DMS 273 treated with DMSO at 0.1 percent for 48 hours (cell line): ENCODE measurements at places on chromosomes 11 and 22.

- peak; percentile 78 for DNase-seq
Measured at GRCh38 chr11:95652002-95652472, 137.5 kb downstream of the FAM76B start.

DNA sequence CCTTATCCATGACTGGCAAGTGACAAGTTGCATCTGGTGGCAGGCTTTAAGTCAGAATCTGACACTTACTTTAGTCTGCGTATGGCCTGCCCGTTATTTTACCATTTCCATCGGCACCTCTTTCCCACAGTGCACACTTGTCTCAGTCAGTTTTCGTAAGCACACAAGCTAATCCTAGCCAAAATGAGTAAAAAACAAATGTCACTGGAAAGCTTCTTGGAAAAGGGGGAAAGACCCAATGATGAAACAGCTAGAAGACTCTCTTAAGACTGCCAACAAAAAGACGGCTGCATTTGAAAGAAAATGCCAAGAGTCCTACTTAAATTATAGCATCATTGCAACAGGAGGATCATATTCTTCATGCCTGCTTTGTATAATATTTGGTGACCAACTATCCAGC lies 457.9 kb upstream of the ISX start:
- DNase-seq, result no peak

- DNase-seq, result no peak
Measured at GRCh38 chr11:67381244-67381972, 8.0 kb upstream of the CLCF1 start.

GRCh38 chr22:39917776-39918495 lies 17.1 kb downstream of the GRAP2 start:
- DNase-seq, result no peak

GRCh38 chr22:36700711-36701670 lies 2.6 kb downstream of the CACNG2 start:
- no peak for DNase-seq

DNA sequence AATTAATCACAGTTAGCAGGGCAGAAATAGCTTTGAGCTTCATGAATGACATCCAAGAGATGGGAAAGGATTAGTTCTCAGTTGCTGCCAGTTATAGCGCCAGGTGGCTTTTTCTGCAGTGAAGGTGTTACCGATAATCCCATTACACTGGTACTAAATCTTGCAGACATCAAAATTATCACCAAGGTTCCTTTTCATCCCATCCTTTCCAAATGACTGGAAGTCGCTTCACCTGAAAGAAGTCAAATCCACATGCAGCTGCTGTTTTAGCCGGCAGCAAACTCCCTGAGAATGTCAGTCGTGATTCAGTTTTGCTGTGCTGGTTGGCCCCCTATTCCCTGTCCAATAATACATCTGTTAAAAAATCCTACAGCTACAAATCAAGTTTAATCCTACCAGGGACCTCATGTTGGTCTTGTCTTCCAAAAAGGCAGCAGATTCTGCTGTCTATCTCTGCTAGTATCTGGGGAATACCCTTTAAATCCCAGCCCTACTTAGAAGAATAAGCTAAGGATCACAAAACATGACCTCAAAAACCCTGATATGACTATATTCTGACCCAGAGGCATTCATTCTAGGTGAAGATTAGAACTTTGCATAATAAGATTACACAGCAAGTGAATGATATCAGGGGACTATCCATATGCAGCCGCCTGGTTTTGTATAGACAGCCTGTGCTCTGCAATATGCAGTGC lies 31.7 kb downstream of the IMMP1L start:
- DNase-seq, result no peak

DNA sequence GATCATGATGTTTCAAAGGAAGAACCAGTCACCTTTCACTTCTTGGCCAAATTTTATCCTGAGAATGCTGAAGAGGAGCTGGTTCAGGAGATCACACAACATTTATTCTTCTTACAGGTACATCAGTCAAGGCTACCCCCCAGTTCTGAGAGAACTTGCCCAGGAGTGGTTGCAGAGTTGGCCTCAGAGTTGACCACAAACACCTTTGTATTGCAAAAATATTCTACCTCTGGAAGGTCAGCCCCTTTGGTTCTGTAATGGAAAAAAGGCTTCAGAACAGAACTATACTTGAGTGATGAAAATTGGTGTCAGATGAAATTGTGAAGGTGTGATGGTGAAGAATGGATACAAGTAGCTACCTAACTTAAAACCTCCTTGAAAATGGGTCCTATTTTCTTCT lies 35.7 kb downstream of the NF2 start:
- no peak for DNase-seq

DNA sequence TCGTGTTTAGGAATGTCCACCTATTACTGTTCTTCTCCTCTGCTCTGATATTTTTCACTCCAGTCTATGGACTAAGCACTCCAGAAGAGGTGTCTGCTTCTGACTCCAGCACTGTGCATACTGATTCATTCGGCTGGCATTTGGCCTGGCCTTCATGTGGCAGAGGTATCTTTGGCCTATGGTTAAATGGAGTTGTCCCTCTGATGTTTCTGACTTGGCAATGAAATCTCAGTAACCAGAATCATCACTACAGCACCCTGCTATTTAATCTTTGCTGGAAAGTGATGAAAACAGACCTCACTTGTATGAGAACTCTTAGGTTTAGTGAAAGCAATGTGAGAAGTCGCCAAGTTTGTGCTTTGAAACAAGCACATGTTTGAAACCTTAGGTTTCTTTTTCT lies 155.2 kb downstream of the MAML2 start:
- DNase-seq, result no peak

GRCh38 chr11:93512073-93512475 lies 31.1 kb downstream of the SMCO4 start:
- no peak for DNase-seq

DNA sequence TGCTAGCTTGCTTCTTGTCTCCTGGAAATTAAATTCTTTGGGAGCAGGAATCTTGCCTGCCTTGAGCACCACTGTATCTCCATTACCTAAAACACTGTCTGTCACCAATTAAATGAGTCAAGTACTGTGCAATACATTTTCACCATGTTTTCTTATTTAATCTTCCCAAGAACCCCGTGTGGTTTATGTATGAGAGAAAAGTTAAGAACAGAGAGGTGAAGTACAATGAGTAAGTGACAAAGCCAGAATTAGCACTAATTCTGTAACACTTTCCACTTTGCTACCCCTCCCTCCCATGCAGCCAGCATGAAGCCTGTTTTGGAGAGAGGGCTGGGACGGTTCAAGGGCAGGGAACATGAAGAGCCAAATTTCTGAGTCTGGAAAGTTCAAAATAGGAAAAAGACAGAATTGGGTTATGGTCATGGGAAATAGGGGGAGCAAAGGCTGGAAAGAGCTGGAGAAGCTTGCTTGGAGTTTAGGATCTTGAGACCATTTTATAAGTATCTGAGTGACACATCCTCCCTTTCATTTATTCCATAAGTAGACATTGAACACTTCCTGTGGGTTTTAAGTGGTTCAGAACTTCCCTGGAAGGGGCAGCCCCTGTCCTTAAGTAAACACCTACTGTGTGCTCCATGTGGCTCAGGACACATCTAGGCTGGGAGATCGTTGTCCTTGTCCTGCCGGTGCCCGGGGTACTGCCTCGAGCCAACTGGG lies 60.5 kb upstream of the CHST1 start:
- DNase-seq, result no peak

DNA sequence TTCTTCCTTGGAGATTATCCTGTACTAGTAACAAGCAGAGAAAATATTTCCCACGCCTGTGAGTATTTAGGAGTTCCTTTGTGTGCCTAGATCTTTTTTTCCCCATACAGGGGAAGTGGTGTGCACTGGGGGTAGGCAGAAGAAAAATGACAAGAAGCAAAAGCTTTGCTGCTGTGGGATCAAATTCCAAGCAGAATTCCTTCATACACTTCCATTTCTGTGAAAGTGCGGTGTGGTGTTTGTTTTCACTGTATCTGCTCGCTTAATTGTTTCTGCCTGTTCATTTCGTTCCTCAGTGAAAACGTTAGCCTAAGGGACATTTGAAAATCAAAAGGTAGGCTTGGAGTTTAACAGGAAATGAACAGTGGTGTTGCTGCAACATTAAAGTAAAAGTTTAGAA lies 47.9 kb downstream of the BLID start:
- DNase-seq, result no peak

- DNase-seq, result no peak
Measured at GRCh38 chr11:116224154-116224888, 548.5 kb downstream of the BUD13 start.

- DNase-seq, result no peak
Measured at GRCh38 chr22:25067851-25068421, 115.4 kb downstream of the KIAA1671 start.

GRCh38 chr11:118895093-118896039 lies 11.7 kb downstream of the CXCR5 start:
- no peak for DNase-seq

DNA sequence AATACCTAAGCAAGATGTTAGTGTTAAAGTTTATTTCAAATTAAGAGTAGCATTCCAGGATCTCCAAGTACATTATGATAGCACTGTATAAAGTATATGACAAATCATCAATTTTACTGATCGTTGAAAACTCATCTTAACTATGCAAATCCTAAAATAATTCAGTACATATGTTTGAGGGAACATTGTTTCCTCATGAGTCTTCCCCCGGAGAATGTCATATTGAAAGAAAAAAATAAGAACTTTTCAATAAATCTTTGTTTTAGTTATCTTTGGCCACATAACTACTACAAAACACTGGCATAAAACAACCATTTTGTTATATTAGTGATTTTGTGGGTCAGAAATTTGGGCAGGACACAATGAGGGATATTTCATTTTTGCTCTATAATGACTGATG lies 135.4 kb downstream of the METTL15 start:
- no peak for DNase-seq

- DNase-seq, result no peak
Measured at GRCh38 chr11:13091373-13091772, 82.3 kb downstream of the RASSF10 start.
